ENCODE measurements at places on chromosomes 3 and 15. TPM values are rescaled to one million over a fixed set of nuclear protein-coding genes. Genes with fewer than 3 reads are reported as not detected.

GRCh38 chr3:10669490-10670048 lies 146.5 kb upstream of the SLC6A11 start:
- no peak for DNase-seq

GRCh38 chr3:36937492-36937891 lies 7.4 kb downstream of the TRANK1 start:
- no peak for DNase-seq

DNA sequence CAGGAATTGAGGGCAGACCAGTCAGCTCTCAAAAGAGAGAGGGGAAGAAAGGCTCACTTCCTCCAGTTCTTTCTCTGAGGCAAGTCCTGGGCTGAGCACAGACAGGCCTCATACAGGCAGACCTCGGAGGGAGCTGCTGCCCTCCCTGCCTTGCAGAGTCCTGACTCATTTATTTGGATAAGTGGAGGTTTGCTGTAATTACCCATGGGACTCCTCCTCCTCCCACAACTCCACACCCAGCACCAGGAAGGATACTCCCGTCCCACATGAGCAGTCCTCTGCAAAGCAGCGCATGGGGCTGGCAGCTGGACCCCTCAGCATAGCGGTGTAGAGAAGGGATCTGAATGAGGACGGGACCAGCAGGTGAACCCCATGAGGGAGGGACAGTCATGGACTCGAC lies 13.4 kb upstream of the SCN10A start:
- peak; percentile 84 for DNase-seq

Gene FILIP1L
- total RNA-seq, result 26.5 TPM

- no peak for DNase-seq
Observed at GRCh38 chr15:98202256-98202655, 241.8 kb downstream of the ARRDC4 start.

DNA sequence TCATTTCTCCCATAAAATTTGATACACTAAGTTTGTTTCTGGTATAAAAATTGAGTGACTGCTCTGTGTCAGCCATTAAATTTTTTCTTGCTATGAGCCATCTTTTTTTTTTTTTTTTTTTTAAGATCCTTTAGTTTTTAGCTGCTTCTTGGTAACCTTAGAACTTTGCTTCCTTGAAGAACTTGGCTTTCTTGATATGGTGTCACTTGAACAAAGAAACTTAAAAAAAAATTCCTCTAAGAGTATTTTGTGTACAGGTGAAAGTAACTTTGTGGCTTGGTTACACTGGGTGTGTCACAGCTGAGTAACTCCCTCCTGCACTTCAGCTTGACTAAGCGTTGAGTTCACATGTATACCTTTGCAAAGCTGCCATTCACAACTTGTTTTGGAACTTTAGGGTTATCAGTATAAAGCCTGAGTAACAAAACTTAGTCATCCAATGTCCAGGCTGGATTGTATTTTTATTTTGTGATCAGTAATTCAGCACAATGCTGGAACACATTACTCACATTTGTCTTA lies 6.5 kb downstream of the CHD2 start:
- peak; percentile 79 for DNase-seq

DNA sequence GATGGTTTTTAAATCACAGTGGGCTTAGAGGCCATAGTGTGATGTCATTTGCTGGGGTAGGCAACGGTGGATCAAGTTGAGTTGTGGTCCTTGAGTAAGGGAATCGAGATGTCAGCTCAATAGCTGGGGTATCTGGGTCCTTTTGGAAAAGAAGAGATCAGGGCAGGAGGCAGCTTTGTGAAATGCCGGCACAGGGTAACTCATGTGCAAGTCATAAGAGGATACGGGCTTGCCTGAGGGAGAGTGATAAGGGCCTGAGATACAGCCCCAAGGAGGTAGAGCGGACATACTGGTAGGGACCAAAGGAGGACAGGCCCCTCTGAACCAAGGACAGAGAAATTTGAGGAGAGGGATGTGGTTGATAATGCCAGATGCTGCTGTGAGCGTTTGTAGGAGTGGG lies 4.2 kb upstream of the FAM131A start:
- no peak for DNase-seq

DNA sequence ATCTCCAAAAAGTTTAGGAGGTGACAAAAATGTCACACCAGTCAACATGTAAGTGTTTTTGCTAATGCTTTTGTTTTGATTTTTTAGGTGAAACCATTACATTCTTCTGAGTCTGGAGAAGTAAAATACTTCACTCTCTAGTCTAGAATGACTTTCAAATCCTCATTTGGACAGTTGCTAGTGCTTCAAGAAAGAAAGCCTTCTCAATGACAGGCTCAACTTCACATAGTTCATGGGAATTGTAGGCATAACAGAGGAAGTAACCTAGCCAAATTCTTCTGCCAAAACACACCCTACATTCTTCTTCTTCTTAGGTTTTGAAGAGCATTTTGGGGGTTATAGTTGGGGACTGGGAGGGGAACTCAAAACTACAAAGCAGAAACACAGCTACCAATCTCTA lies 29.4 kb upstream of the HEG1 start:
- no peak for DNase-seq

DNA sequence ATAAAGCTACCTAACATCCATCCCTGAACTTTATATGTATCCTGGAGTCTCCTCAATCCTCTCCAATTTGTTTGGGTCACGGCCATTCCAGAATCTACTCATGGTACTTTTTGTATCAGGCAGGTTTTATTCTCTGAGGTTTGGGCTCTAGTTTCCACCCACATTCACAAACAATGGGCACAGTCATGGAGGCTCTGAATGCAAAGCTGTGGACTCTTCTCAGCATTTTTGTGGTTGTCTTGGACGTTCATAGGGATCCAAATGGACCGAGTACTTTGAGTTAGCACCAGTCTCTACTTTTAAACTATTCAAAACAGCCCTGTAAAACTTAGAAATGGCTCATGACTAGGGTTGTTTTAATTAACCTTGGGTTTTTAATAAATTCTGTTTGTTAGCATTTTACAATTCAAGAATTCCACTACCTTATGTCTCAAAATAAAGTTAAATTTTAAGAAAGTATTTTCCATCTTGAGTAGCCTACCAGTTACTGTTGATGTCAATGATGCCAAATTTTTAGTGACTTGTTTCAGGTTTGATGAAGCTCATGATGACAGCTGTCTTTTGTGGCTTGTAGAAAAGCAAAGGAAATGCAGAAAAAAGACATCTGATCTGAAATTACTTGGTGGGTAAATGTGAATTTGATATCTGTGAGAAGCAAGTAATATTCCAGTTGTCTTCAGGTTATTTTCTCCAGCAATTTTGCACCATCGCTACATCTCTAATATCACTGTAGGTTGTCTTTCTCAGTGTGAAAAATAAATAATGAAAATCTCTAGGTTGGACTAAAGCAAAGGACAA lies 275.7 kb upstream of the THBS1 start:
- no peak for DNase-seq

DNA sequence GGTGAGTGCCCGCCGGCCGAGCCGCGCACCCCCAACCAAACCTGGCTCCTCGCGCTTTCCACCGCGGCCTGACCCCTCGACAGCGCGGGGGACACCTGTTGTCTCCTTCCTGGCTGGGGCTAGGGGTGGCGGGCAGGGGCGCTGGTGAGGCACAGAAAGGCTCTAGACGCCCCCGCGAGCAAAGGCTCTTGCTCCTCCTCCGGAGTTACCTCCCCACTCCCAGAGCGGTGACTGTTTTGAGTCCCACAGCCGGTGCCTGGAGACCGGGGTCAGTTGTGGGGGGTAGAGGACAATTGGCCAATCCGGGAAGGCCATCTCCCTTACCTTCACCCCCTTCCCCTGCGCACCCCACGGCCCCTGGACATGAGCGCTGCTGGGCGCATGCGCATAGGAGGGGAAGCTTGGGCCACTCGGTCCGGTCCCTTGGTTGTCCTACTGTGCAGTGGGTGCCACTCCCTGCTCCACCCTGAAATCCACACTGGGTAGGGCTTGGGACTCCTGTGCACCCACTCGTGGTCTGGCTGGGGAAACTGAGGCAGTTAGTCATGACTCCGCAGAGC lies 554 bp downstream of the CHST13 start:
- DNase-seq, result no peak
